ENCODE measurements at places on chromosomes 4 and X. TPM values are rescaled to one million over a fixed set of nuclear protein-coding genes. Genes with fewer than 3 reads are reported as not detected.
A peak's percentile ranks its signal among the peaks of the same experiment; 100 is the strongest.

- no peak overlapping the region for H3K27ac ChIP-seq
- H3K36me3 ChIP-seq: no peaks in the 10 kb centered on the region
- H3K4me1 ChIP-seq: no peaks in the 10 kb centered on the region
- H3K4me3 ChIP-seq: no peak overlapping the region
Measured at GRCh38 chrX:9117851-9118250, 83.9 kb upstream of the FAM9B start.

- H3K27ac ChIP-seq: peak overlapping the region; percentile 65
- H3K4me1 ChIP-seq: peaks cover 58% of the 10 kb centered on the region
- no peaks in the 10 kb centered on the region for H3K27me3 ChIP-seq
Measured at GRCh38 chr4:143351774-143352451, 15.2 kb downstream of the GAB1 start.

- no peak overlapping the region for H3K27ac ChIP-seq
- H3K4me1 ChIP-seq: no peaks in the 10 kb centered on the region
- no peak for DNase-seq
- no peaks in the 10 kb centered on the region for H3K36me3 ChIP-seq
- no peak overlapping the region for H3K4me3 ChIP-seq
Measured at GRCh38 chr4:7375427-7375826, 59.3 kb downstream of the PSAPL1 start.

- no peaks in the 10 kb centered on the region for H3K36me3 ChIP-seq
- H3K4me1 ChIP-seq: no peaks in the 10 kb centered on the region
- no peak overlapping the region for H3K27ac ChIP-seq
- no peak overlapping the region for H3K4me3 ChIP-seq
Measured at GRCh38 chrX:39827951-39828350, 269.8 kb downstream of the BCOR start.

GRCh38 chrX:116449156-116449555 is 12.8 kb downstream of the SLC6A14 start:
- H3K36me3 ChIP-seq: no peaks in the 10 kb centered on the region
- no peak overlapping the region for H3K27ac ChIP-seq
- DNase-seq: no peak
- H3K4me1 ChIP-seq: no peaks in the 10 kb centered on the region
- H3K27me3 ChIP-seq: no peaks in the 10 kb centered on the region

- H3K27me3 ChIP-seq: no peaks in the 10 kb centered on the region
- peaks cover 35% of the 10 kb centered on the region for H3K4me1 ChIP-seq
- H3K36me3 ChIP-seq: peaks cover 45% of the 10 kb centered on the region
- H3K4me3 ChIP-seq: no peak overlapping the region
Measured at GRCh38 chrX:154349359-154349935, 25.0 kb downstream of the FLNA start.

DNA sequence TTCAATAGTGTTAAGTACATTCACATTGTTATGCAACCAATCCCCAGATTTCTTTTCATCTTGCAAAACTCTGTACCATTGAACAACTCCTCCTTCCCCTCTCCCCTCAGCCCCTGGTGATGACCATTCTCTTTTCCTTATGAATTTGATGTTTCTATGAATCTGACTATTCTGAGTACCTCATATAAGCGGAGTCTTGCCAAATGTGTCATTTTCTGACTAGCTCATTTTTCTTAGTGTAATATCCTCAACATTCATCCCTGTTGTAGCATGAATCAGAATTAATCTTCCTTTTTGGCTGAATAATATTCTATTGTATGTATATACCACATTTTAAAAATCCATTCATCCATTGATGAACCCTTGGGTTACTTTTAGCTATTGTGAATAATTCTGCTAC is 34.0 kb downstream of the SMIM20 start:
- H3K4me1 ChIP-seq: no peaks in the 10 kb centered on the region
- DNase-seq: no peak
- no peak overlapping the region for H3K27ac ChIP-seq

DNA sequence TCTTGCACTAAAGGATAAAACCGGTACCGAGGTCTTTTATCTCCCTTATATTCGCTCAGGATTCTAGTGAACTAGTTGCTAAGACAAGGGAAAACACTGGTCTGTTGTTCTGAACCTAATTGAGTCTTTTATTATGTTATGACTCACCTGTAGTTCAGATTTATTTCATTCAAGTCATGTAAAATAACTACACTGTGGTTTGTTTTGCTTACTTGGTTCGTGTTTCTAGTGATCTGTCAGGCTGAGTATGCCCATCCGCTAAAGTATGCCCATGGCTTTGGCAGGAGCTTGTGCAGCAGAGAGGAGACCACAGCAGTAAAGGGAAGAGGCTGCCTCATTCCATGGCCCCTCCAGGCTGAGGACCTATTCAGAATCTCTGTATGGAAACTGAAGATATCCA is 126.1 kb downstream of the AFF1 start:
- H3K27ac ChIP-seq: no peak overlapping the region
- H3K36me3 ChIP-seq: no peaks in the 10 kb centered on the region
- no peaks in the 10 kb centered on the region for H3K27me3 ChIP-seq
- DNase-seq: no peak

- peaks cover 9% of the 10 kb centered on the region for H3K4me1 ChIP-seq
- H3K27me3 ChIP-seq: peaks cover 6% of the 10 kb centered on the region
- no peak overlapping the region for H3K27ac ChIP-seq
- DNase-seq: no peak
- no peak overlapping the region for H3K4me3 ChIP-seq
- H3K36me3 ChIP-seq: no peaks in the 10 kb centered on the region
Measured at GRCh38 chr4:82042042-82042441, 331.7 kb downstream of the HNRNPD start.

DNA sequence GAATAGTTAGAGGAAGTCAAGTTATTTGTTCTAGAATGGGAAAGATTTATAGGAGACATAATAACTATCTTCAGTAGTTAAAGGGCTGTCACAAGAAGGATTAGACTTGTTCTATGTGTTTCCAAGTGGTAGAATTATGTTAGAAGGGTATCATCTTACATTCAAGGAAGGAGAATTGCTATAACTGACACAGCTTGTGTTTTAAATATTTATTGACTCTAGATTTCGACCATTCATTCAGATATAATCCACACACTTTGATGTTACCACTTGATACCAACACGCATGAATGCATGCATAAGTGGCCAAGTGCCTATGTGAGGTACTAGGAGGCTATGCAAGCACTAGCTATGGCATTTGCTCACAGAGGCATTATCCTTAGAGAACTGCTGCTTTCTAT is 122.7 kb downstream of the CCNB3 start:
- no peak for DNase-seq
- H3K27me3 ChIP-seq: no peaks in the 10 kb centered on the region
- H3K4me1 ChIP-seq: no peaks in the 10 kb centered on the region

- DNase-seq: no peak
- H3K27ac ChIP-seq: no peak overlapping the region
- no peaks in the 10 kb centered on the region for H3K4me1 ChIP-seq
- H3K36me3 ChIP-seq: no peaks in the 10 kb centered on the region
Measured at GRCh38 chr4:162644346-162644745, 480.5 kb upstream of the FSTL5 start.

GRCh38 chrX:7570432-7571029 is 272.4 kb upstream of the VCX start:
- H3K27me3 ChIP-seq: no peaks in the 10 kb centered on the region
- H3K27ac ChIP-seq: no peak overlapping the region
- no peaks in the 10 kb centered on the region for H3K36me3 ChIP-seq
- no peak for DNase-seq

DNA sequence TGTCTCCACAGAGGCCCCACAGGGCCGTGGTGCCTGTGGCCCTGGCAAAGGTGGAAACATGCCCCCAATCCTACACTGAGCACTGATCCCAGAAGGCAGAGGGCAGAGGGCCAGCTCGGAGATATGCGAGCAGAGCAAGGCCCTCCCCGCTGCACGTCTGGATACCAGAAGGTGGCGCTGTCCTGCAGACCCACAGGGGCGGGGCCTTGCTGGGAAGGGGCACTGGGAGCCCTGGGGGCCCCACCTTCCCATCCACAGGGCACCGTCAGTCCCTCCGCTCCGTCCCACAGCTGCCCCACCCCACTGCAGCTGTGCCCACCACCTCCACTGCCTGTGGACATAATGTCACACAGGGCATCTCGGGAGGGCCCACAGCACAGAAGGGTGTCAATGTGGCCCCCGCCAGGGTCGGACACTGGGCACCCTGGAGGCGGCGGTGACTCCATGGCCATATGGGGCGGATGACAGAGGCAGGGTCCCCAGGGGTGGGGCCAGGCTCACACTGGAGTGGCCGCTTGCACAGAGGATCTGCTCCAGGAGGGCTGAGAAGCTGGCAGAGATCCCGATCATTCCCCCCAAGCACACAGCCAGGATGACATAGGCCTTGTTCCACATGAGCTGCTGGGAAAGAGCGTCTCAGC is 4.8 kb downstream of the SLC49A3 start:
- H3K4me3 ChIP-seq: no peak overlapping the region
- DNase-seq: peak; percentile 72
- peaks cover 43% of the 10 kb centered on the region for H3K4me1 ChIP-seq
- H3K27ac ChIP-seq: no peak overlapping the region
- no peaks in the 10 kb centered on the region for H3K27me3 ChIP-seq

DNA sequence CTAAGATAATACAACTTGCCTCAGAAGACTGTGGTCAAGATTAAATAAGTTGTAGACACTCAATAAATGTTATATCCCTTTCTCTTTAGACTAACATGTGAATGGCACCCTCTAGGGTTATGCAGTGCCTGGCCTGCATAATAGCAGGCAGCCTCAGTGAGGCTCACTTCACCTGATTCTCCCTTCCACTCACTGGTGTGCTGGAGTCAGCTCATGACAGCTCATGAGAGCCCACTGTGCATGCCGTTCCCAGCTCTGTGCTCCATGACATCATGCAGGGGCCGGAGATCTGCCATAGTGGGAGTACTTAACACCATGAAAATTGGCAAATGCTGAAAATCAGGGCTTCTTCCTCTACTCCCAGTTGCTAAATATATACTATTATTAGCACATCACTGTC is 64.5 kb downstream of the TEC start:
- H3K4me1 ChIP-seq: no peaks in the 10 kb centered on the region
- no peaks in the 10 kb centered on the region for H3K36me3 ChIP-seq
- H3K27me3 ChIP-seq: no peaks in the 10 kb centered on the region
- no peak for DNase-seq

DNA sequence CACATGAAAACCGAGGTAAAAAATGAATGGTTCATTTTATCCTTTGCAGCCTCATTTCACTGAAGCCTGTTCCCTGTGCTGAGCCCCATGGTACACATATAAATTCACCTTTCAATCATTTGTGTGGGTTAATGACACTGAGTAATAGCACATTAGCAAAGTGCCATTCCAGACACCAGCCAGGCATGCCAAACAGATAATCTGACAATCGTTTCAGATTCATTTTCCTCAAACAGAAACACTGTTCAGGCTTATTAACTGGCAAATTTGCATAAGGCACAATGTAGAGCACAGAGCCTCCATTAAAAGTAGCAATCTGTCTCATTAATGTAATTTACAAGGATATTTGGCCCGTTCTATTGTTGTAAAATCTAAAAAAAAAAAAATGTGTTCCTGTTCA is 76.2 kb downstream of the UNC5C start:
- no peak for DNase-seq
- no peaks in the 10 kb centered on the region for H3K27me3 ChIP-seq
- H3K36me3 ChIP-seq: no peaks in the 10 kb centered on the region
- no peak overlapping the region for H3K4me3 ChIP-seq

- no peaks in the 10 kb centered on the region for H3K27me3 ChIP-seq
- peaks cover 24% of the 10 kb centered on the region for H3K4me1 ChIP-seq
- no peaks in the 10 kb centered on the region for H3K36me3 ChIP-seq
- no peak overlapping the region for H3K4me3 ChIP-seq
Measured at GRCh38 chr4:6695660-6696610, 2.3 kb downstream of the S100P start.

DNA sequence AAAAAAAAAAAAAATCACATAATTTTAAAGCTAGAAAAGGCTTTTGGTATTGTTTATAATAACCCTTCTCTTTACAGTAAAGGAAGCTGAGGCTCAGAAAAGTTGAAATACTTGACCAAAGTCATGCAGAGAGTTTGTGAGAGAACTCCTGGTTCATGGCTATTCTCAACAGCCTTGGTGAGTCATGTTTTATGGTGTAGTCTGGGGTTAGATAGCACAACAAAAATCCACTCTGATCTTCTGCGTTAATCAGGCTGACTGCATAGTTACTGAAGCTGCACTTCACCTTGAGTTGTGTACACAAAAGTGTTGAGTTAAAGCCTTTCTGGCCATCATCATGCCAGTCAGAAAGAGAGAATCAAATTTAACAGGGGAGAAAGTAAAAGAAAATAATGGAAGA is 19.3 kb upstream of the SFRP2 start:
- H3K27ac ChIP-seq: no peak overlapping the region
- H3K4me1 ChIP-seq: no peaks in the 10 kb centered on the region
- no peak for DNase-seq
- no peak overlapping the region for H3K4me3 ChIP-seq
- no peaks in the 10 kb centered on the region for H3K36me3 ChIP-seq
- H3K27me3 ChIP-seq: no peaks in the 10 kb centered on the region

The PASD1 gene
- not detected for total RNA-seq

The MAGEB16 gene
- total RNA-seq: not detected

The RRH gene
- not detected for total RNA-seq

The MAGED1 gene
- total RNA-seq: 72.8 TPM
